ENCODE measurements at places on chromosomes 5 and 9. TPM values are rescaled to one million over a fixed set of nuclear protein-coding genes. Genes with fewer than 3 reads are reported as not detected.

Gene GLRA1
- not detected for total RNA-seq

DNA sequence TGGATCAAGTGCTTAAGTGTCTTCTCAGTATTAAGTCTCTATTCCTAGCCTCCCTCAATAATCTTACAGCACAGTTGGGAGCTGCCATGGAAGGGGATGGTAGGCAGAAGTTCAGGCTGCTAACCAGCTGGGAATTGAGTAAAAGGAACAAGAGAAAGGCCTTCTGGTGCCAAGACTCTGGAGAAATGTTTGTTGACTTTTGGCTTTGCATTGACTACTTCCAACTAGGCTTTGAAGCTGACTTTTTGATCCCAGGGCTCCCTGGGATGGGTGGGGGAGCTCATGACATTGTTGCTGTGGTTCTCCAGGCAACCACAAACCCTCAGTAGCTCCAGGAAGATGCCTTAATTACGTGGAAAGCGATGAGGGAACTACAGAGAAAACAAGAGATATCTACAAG lies 85.2 kb upstream of the HTR4 start:
- DNase-seq: no peak

GRCh38 chr5:168776070-168776469 lies 196.9 kb upstream of the PANK3 start:
- no peak for DNase-seq

Gene PCDHGA12
- not detected for total RNA-seq

Gene SLC22A4
- 0.74 TPM for total RNA-seq

DNA sequence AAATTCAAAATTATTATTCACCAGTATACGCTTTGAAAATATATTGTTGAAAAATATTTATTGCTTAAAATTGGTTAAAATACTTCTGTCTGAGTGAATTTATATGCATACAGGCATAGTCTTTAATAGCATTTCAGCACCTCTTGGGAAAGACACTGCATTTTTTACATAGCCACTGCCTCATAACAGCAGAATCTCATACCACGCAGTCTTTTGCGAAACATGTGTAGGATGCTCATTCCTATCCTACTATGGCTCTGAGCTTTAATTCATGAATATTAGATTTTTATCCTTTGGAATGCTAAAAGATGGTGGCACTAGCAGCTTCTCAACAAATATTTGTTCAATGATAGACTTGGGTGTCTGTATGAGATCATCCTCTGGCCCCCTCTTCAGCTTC lies 94.0 kb upstream of the SH3GL2 start:
- no peak for DNase-seq

DNA sequence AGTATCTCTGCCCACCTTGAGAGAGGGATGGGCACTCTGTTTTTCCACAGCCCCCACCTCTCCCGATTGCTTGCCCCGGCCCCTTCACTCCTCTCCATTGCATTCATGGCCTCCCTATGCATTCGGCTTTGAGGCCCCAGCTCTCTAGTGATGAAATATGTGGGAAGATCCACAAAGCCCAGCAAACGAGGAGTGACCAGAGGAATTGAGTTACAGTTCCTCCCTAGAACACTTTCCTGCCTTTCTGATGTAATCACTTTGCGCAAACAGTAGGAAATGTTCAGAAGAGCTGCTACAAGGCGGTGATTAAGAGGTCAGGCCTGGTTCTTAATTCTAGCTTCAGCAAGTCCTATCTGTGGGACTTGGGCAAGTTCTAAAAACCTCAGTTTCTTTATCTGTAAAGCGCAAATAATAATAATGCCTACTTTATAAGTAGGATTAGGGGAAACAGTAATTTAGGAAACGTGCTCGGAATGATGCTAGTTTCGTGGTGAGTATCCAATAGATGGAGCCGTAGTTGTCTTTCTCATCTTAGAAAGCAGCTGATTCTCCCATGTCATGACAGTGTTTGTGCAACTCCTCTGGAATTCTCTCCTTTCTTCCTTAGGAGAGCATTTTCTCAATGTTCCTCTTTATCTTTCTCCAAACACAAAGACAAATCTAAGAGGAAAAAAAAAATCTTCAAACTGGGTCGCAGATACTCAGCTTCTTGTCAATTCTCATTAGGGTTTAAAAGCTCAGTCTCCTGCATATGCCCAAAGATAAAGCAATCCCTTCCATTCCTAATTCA lies 99.5 kb upstream of the MSX2 start:
- DNase-seq: no peak
